ENCODE measurements at places on chromosomes 3 and 15.
A peak's percentile ranks its signal among the peaks of the same experiment; 100 is the strongest.

DNA sequence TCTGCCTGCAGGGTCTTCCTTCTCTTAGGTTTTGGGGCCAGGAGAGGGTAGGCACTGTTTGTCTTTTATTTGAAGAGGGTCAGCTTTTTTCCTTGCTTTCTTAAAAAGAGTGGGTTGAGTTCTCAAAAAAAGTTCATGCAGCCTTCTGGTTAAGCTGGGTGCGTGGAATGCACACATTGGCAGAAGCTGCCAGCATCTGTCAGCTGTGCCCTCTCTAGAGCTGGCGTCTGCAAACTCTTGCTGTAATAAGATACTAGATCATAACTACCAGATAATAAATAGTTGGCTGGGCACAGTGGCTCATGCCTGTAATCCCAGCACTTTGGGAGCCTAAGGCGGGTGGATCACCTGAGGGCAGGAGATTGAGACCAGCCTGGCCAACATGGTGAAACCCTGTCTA is 373.4 kb downstream of the OCA2 start:
- no peak for DNase-seq

DNA sequence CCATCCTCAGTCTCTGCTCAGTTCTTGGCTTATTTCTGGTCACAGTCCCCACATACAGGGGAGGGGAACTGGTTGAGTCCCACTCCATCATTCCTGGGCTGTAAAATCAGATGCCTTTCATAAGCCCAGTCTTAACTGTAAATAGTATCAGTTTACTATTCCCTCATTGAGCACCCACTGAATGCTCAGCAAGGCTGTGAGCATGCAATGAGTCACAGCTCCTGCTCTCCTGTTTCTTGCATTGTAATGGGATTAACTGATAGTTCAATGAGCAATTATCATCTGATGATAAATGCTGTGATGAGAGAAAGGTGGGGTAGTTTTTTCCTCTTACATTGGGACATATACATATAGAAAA is 113.6 kb upstream of the TPM1 start:
- peak; percentile 90 for DNase-seq

- peak; percentile 76 for DNase-seq
These were observed 88.2 kb upstream of the ZNF385D start for GRCh38 chr3:21839176-21839575.

DNA sequence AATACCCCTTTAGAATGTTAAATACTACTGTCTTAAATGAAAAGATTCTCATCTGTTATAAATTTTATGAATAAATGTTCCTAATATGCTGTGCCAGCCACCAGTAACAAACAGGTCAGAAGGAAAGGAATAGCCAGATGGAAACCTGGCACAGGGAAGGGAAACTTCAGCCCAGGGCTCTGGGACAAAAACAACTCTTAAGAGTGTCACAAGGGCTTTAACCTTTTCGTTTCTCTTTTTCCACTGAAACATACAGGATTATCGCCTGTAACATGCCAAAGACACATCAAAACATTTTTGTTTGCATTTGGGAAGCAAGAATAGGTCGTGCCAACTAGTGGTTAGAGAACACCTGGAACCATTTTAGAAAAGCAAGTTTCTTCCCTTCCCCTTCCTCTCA is 109.0 kb upstream of the NEDD4 start:
- no peak for DNase-seq

- no peak for DNase-seq
These were observed 26.8 kb upstream of the SLCO2A1 start for GRCh38 chr3:134056464-134056891.

DNA sequence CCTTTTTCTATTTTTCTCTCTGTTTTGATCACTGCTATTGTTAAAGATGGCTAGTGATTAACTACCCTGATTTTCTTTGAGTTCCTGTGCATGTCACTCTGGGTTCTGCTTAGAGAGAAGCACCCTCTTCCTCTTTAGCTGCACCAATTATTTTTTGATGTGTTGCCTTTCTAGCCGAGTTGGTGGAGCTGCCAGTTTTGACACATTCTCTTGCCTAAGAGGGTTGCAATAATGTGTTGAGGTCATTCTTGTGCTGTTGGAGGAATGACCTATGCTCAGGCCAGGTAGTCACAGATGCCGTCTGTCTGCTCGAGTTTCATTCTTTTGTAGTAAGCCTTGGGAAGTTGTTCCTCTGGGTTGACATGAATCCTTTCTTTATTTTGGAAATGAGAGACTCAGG is 84.6 kb upstream of the DPH6 start:
- peak; percentile 54 for DNase-seq

- DNase-seq, result no peak
These were observed 38.6 kb downstream of the OSBPL10 start for GRCh38 chr3:31942446-31942845.

DNA sequence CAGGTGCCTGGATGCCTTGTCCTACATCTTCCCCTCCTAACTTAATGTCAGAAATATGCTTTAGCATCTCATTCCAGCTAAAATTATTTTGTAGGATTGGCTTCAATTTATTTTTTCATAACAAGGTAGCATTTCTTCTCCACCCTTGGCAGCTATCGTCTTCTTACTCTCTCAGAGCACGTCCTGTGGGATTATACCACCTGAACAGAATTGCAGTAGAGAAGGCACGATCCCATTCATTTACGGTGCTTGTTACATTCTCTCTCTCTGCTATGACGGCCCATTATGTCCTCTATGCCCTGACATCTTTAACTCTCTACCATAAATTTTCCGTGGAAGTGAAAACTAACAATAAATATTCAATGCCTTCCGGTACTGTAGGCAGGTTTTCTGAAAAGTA is 103.3 kb downstream of the ROBO1 start:
- DNase-seq, result no peak

DNA sequence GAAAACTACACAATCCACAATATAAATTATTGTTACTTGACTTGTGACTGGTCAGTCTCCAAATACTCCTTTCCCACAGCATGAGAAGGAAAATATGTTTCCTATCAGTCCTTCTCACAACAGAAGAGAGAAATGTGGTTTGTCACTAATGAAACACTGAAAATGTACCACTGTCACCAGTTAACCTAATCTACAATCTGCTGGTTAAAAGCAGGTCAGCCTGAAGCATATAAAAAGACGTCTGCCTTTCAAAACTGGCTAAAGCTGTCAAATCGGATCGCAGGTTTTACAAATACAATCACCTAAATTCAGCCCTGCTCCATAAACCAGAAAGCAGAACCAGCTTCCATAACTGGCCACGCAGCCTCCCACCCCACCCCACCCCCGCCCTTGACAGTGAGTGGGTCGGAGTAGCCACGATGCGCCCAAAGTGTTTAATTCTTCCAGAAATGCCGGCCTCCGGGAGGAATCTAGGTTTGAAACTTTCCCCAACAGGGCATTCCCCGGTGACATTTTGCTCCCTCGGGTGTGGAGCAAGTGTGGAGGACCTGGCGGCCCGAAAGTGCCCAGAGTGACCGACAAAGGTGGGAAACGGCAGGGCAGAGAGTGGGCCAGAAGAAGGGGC is 682 bp downstream of the ETFA start:
- DNase-seq, result peak; percentile 16

DNA sequence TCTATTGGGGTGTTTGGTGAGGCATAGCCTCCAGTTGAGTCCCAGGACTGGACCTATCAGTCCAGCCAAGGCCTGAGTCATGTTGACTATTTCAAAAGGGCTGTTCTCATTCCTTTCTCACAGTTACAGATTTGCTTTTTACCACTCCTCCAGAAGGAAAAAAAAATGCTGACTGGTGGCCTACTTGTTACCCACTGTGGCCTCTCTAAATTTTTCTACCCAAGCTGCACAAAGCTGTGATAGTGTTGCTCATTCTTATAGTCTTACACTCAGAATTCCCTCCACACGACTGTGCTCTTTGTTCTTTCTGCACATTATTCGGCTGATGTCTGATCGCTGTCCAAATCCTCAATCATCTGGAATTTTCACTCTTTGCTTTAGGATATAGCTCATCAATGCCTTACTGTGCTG is 1142.2 kb downstream of the IGSF11 start:
- peak; percentile 70 for DNase-seq

DNA sequence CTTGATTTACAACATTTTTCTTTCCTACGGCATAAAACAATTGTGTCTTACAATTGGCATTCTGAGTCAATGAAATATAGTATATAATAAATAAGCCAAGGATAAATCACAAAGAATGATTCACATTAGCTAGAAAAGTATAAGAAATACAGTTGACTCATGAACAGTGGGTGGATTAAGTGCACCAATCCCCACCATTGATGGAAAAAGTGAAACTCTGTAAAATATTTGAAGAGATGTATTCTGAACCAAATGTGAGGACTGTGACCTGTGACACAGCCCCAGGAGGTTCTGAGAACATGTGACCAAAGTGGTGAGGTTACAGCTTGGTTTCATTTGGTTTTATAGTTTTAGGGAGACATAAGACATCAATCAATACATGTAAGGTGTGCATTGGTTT is 227.5 kb downstream of the ALCAM start:
- DNase-seq, result peak; percentile 72

DNA sequence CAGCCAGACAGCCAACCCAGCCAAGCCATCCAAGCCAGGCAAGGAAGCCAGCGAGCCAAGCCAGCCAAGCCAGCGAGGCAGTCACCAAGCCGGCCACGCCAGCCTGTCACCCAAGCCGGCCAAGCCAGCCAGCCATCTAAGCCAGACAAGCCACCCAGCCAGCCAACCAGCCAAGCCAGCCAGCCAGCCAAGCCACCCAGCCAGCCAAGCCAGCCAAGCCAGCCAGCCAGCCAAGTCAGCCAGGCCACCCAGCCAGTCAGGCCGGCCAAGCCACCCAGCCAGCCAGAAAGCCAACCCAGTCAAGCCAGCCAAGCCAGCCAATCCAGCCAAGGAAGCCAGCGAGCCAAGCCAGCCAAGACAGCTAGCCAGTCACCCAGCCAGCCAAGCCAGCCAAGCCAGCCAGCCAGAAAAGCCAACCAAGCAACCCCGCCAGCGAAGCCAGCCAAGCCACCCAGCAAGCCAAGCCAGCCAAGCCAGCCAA is 201.2 kb downstream of the GOLGA6L6 start:
- DNase-seq, result no peak

- peak; percentile 35 for DNase-seq
These were observed 207.2 kb downstream of the EPHA3 start for GRCh38 chr3:89314454-89315098.

GRCh38 chr3:193483988-193484539 is 70.6 kb downstream of the ATP13A4 start:
- no peak for DNase-seq

DNA sequence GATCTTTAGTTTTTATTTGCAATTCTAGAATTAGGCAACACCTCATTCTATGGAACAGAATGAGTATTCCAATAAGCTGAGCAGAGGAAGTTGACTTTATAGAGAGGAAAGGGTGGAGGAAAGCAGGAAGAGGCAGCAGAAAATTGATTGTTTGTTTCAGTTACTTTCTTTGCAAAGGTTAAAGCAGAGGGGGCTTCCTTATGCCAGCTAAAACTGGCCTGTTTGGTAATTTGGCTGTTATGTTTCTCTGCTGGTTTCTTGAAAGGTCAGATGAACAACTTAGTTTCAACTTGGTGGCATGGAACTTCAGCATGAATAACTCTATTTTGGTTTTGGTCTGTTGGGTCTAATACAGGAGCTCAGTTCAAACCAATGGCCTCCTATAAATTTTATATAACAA is 190.9 kb upstream of the IL12A start:
- DNase-seq, result no peak
